ENCODE measurements at places on chromosomes 7 and 10.
A peak's percentile ranks its signal among the peaks of the same experiment; 100 is the strongest.

DNA sequence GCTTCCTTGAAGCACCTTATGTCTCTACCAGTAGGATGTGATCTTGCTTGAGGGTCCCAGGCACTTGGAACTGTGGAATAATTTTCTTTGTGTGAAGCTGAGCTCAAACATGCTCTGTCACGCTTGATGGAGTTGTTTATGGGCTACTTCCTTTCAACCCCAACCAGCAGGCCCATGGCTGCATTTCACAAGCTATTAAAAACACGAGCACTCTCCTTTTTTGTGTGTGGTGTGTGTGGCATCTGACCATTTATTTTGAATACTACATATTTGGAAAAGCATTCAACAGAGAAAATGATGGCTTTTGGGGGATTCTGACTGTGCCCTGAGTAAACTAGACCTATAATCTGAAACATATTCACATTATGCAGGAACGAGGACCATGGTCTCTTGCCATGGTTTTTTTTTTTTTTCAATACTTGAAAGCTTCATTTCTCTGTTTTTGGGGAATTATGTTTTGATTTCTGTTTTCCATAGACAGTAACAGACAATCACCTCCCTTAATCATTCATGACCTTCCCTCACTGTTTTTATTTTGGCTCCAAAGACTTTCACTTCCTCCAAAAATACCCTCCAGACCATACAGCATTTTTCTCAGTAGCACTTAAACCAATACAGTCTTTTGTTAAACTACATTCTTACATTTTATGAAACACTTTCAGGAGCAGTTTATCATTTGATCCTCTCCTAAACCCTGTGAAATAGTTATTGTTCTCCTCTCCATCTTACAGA lies 233.6 kb upstream of the BMPER start:
- no peak for DNase-seq

DNA sequence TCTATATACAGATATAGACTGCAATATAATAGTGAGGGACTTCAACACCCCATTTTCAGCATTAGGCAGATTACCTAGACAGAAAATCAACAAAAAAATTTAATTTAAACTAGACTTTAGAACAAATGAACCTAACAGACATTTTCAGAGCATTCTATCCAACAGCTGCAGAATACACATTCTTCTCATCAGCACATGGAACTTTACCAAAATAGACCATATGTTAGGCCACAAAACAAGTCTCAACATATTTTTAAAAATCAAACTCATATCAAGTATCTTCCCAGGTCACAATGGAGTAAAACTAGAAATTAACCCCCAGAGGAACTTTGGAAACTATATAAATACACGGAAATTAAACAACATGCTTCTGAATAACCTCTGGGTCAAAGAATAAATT lies 169.6 kb downstream of the MTERF1 start:
- no peak for DNase-seq

DNA sequence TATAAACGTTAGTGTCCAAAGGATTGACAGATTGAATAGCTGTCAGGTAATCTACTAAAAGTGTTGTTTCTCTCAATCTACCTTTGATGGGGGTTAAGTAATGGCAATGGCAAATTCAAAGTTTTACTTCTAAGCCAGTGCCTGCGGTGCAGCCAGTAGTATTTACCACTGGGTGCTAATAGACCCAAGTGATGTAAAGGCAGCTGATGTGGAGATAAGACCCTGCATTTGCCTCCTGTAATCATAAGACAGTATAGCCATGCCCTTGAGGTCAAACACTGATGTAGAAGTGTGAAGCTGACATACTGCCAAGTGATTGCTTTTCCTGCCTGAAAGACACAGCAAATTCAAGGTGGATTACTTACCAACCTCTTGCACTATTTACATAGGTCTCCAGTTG lies 572.0 kb downstream of the GRID1 start:
- DNase-seq, result no peak

DNA sequence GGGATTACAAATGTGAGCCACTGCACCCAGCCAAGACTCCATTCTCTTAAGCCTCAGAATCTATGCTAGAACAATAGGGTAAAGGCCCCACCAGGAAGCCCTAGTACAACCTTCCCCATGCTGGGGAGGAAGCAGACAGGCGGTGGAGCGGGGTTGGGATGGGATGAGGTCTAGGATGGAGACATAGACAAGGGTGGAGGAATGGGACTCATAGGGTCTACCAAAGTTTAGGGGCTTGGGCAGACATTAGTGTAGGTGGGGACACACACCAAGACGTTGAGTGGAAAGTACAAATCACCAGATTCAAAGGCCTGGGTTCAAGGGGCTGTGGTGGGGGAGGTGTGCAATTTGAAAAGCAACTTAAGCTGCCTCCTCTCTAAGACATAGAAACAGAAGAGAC lies 19.3 kb downstream of the PRSS2 start:
- DNase-seq, result no peak

- DNase-seq, result no peak
These were observed 36.6 kb downstream of the PRKCQ start for GRCh38 chr10:6543431-6544005.

DNA sequence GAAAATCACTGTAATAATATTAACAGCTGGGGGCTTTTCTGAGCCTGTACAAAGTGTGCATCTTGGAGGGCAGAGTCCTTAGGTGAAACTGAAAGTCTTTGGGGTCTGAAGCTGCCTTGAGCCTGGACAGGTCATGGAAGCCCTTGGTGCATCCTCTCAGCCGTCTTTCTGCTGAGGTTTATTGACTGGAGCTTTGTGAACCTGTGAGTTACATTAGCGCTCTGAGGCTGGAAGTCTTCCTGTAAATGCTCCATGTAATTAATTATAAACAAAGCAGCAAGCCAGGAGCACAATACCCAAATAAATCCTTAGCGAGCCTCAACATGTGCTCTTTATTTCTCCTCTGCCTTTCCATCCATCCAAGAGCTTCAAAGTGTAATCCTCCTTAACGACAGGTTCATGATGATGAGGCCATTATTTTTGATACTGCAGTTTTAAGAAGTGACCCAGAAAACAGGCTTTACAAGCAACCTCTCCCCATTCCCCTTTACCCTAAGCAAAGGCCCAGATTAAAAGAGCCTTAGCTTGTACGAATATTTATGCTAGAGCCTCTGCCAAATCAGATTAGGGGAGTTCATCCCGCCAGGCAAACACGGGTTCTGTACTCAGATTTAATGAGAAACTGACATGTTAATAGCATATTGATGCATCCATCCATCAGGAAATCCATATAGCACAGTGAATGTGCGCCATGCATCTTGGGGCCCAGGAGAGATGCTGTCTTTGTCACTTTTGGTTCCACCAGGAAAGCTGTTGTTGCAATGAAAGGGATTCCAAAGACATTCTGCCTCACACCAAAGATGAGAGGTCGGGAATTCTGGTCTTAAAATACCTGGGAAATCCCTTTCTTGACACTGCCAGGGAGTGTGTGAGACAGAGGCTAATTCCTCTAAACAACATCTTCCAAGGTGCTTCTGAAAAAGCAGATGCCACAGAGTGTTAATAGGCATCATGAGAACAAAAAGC lies 118.1 kb downstream of the ANLN start:
- no peak for DNase-seq

DNA sequence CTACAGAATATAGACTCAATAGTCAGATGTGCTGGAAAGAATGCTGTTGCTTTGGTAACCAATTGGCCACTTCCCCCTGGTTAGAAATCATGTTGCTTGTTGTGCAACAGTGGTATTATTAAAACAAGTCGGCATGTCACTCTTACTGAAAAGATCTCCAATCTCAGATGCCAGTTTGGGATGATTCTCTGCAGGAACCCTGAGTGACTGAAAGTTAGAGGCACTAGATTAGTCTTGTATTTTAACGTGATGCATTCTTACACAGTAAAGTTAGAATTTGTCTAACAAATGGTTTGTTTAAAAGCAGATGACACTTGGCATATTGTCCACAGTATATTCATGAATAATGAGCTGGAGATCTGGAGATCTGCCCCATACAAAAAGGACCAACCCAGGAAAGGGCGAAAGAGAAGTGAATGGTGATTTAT lies 287.6 kb downstream of the TWIST1 start:
- DNase-seq, result no peak

- no peak for DNase-seq
These were observed 89.6 kb downstream of the ATXN7L1 start for GRCh38 chr7:105786520-105787470.

DNA sequence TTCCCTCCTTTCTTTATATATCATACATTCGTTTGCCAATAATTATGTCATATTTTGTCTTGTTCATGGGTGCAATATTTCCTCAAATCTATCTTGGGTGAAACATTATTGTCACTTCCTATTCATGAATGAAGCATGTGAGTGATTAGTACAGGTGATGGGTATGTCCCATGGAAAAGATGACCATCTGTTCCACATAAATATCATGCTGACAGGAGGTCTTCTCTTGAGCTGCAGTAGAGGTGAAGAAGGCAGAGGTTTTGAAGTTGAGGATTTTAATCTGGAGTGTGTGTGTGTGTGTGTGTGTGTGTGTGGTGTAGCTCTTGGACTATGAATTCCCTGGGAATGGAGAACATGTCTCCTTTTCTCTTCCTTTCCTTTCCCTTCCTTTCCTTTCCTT lies 350.5 kb upstream of the CHRM2 start:
- DNase-seq, result no peak

DNA sequence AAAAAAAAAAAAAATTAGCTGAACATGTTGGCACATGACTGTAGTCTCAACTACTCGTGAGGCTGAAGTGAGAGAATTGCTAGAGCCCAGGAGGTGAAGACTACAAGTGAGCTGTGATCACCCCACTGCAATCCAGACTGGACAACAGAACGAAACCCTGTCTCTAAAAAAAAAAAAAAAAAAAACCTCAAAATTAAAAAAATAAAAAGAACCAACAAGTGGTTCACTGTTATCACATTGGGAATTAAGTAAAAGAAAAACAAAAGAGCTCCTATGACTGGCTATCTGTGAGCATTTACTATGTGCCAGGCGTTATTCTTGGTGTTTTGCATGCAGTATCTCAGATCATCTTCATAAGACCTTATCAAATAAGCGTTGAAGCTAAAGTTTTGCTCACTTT lies 66.0 kb downstream of the ANLN start:
- no peak for DNase-seq

DNA sequence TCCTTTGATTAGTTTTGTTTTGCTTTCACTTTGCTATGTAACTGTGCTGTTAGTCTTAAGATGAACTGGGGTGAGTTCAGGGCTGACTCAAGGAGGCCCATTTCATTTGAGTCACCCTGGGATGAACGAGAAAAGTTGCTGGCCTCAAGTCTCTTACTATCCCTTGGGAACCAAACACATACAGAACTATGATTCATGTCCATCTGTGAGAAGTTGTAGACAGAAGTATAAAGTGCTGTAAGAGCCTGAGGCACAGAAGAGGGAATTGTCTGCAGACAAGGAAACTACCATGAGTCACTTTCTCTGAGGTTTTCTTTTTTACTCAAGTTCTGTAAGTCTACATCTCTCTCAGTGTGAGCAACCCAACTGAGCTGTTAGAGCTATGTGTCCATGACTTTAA lies 179.8 kb upstream of the CSTF2T start:
- peak; percentile 83 for DNase-seq

GRCh38 chr10:72062382-72062781 lies 26.0 kb downstream of the SPOCK2 start:
- DNase-seq, result no peak

Data from kidney capillary endothelial cell (primary cell).